ENCODE measurements at places on chromosomes 2 and 18. TPM values are rescaled to one million over a fixed set of nuclear protein-coding genes. Genes with fewer than 3 reads are reported as not detected.

MYO7B gene
- 11.3 TPM for total RNA-seq

FHOD3 gene
- total RNA-seq, result 13.7 TPM

GPD2 gene
- 103 TPM for total RNA-seq

GCKR gene
- total RNA-seq, result not detected

HOXD12 gene
- not detected for total RNA-seq

SLC4A3 gene
- 3.0 TPM for total RNA-seq

AMER3 gene
- not detected for total RNA-seq

UGT1A5 gene
- not detected for total RNA-seq

TXNDC2 gene
- 0.10 TPM for total RNA-seq

TUBB6 gene
- 522 TPM for total RNA-seq

NDUFB3 gene
- 212 TPM for total RNA-seq

SPP2 gene
- total RNA-seq, result not detected

DCAF17 gene
- 16.1 TPM for total RNA-seq

GAD1 gene
- 6.7 TPM for total RNA-seq
